Eye (tissue), 1 donor: ENCODE measurements at places on chromosomes 16 and 17.
A peak's percentile ranks its signal among the peaks of the same experiment; 100 is the strongest.

DNA sequence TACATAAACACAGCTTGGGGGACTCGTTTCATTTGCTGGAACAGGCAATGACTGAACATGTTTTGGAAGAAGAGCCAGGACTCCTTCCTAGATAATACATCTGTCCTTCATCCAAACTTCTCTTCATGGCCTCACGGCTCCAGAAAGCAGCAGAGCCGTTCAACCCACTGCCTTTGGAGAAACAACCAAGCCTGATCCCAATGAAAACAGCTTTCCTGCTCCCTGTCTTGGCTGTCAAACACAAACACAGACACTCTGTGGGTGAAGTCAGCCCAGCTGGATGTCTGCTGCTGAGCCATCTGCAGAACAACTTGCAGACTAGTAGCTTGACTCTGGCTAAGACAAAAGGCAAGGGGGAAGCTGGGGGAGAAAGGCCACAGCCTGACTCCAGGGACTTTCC, 345.1 kb upstream of the PSMD7 start:
- peak; percentile 64 for DNase-seq

DNA sequence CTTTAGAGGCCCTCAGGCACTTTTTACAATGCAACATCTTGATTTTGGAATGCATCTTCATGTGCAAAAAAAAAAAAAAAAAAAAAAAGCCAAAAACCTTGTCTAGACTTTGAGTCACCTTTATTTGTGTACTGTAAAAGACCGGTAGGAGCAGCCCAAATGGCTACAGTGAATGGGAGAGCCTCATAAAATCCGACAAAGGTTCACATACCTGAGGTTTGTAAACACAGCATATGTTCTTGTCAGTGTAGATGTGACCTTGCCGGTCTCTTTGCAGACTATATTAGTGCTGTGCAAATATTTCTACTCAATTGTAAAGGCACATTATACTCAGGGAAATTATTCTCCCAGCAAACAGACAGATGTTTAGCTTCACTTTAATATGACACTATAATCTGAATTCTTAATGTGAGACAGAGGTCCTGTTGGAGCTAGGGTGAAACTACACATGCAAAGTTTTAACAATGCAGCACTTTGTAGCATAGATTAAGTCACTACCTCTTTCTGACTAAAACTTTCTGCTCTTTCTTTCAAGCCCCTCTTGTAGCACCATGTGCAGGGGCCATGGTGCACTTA, 211.3 kb downstream of the CA10 start:
- no peak for DNase-seq

- DNase-seq, result no peak
Observed at GRCh38 chr16:85906349-85906748, 7.4 kb downstream of the IRF8 start.

GRCh38 chr16:70494777-70495176, 28.6 kb downstream of the COG4 start:
- DNase-seq, result no peak

- DNase-seq, result peak; percentile 93
Observed at GRCh38 chr17:44607836-44608690, 48.2 kb upstream of the MEIOC start.

DNA sequence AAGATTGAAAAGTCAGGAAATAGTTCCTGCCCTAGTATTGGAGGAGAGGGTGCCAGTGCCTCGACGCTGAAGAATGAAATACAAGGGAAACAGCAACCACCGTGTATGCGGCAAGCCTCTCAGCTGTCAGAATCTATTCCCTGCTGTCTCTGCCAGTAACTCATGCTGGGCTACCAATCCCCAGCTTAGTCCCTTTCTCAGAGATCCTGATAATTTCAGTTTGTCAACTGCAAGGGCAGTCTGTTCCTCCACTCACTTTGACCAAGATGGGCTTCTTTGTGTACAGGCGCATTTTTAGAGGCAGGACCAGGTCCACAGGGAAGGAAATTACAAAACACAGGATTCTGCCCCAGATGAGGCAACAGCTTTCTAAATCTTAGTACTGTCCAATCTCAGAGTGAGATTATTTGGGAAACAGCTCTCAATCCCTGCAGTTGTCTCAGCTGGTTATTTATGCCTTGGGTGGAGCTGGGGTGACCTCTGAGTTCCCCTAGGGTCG, 1.3 kb downstream of the NQO1 start:
- no peak for DNase-seq

DNA sequence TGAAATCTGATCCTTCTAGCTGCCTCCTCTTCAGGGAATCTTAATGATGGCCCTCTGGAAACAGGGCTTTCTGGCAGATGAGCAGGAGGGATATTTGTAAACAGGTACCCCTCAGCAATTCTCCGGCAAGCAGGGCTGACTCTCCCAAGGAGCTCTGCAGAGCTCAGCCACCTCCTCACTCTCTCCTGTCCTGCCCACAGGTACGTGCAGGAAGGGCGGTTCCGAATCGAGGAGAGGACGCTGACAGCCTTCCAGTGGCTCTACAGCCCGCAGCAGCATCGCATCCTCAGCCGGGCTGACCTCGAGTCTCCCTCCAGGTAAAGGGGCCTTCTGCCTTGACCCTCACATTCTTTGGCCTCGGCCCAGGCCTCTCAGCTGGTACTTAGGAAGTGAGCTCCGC, 20.7 kb upstream of the CCDC92B start:
- no peak for DNase-seq

DNA sequence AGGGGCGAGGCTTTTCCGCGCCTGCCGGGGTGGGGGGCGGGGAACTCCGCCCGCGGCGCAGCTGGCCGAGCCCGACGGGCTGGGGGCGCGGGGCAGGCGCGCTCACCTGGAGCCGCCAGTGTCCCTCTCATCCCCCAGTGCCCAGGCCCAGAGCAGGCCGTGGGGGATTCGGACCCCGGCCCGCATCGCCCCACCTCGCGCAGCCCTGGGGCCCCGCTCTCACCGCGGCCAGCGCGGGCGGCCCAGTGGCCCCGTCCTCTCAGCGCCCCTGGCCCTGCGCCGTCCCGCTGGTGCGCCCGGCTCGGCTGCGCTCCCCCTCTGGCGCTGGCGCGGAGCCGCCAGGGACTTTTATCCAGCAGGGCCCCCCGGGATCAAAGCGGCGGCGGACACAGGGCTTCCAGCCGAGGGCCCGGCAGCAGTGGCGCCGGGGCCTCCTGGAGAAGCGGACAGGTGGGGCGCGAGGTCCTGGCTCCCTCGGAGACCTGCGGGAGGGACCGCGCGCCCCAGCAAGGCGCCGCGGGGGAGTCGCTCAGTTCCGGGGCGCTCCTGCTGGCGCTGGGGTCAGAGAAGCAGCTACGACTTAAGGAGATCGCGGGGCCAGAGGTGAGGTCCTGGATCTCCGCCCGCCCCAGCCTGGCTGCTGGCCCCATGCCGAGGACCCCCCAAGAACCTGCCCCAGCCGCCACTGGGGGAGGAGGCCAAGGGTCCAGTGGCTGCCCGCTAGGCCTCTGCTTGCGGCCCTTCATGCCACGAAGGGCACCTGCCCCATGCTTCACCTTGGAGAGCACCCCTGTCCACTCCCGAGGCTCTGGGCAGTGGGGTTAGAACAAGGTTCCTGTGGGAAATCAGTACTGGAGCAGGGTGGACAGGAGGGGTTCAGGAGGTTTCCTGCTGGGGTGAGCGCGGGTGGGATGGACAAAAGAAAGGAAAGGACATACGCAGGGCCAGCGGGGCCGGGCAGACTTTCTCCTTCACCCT, 823 bp upstream of the NOTUM start:
- DNase-seq, result no peak

DNA sequence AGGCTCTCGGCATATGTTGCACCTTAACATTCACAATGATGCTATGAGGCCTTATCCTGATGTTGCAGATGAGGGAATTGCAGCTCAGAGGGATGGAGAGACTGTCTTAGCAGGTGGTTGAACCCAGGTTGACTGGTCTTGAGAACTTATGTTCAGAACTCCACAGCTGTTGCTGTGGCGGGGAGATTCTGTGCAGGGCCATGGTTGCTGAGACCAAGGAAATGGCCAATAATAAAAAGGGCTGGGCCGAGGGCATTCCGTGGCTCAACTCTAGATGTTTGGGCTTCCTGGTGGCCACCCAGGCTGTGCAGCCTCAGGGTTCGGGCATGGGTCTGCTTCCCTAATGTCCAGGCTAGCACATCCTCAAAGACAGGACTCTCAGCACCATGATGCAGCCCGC, 5.9 kb downstream of the KSR1 start:
- no peak for DNase-seq

DNA sequence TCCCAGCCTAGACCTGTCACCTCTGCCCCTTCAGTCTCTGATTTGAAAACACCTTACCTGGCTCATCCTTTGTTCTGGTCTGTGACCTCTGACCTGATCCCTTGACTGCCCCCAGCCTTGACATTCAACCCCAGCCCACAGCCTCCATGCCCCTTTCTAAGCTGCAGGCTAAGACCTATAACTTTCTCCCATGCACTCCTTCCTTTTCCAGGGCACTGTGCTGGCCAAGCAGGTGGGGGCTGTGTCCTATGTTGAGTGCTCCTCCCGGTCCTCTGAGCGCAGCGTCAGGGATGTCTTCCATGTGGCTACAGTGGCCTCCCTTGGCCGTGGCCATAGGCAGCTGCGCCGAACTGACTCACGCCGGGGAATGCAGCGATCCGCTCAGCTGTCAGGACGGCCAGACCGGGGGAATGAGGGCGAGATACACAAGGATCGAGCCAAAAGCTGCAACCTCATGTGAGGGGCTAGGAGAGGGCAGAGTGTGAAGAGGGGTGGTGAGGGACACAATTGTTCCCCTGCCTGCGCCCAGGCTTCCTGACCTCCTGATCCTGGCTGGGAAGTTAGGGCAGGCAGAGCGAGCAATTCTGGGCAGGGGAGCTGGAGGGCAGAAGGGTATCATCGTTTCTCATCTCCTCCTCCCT, 3.3 kb downstream of the RND2 start:
- no peak for DNase-seq

DNA sequence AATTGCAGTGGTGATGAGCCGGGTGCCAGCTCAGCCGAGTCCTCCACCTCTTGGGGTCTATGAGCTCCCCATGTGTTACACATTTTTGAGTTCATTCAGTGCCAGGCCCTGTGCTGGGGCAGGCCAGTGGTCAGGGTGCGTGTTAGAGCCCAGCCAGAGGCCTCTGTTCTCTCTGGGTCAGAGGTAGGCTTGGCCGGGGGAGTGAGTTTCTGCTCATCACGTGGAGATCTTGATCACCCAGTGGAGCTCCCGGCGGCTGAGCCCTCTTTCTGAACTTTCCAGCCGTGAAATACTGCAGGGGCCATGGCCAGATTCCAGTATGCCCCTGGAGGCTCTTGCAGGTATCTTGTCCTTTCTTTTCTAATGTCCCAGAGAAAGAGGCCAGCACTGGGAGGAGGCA, 93.0 kb downstream of the RAP1GAP2 start:
- DNase-seq, result no peak

- no peak for DNase-seq
Observed at GRCh38 chr17:63516910-63517824, 6.0 kb upstream of the KCNH6 start.

DNA sequence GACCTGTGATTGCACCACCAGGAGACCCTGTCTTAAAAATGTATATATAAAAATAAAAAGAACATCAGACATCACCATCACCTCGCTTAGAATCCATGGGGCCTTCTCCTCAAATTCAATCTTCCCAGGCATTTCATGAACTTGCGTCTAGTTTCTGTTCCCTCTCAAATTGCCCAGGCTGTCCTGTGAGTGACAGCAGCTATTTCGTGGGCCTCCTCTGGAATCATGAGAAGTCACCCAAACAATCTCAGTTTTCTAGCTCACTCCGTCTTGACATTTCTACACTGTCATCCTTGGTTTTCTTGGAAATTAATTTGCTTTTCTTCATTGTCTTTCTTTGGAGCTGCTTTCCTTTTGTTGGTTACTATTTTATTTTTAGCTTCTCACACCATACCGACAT, 7.3 kb downstream of the SLC52A1 start:
- DNase-seq, result no peak

- no peak for DNase-seq
Observed at GRCh38 chr17:60514053-60514452, 12.0 kb downstream of the APPBP2 start.

- no peak for DNase-seq
Observed at GRCh38 chr17:56108811-56109284, 44.4 kb upstream of the ANKFN1 start.

- DNase-seq, result no peak
Observed at GRCh38 chr17:40014375-40014980, 762 bp upstream of the CSF3 start.
